Fibroblast of lung (primary cell): ENCODE measurements at places on chromosomes 12 and 14.

DNA sequence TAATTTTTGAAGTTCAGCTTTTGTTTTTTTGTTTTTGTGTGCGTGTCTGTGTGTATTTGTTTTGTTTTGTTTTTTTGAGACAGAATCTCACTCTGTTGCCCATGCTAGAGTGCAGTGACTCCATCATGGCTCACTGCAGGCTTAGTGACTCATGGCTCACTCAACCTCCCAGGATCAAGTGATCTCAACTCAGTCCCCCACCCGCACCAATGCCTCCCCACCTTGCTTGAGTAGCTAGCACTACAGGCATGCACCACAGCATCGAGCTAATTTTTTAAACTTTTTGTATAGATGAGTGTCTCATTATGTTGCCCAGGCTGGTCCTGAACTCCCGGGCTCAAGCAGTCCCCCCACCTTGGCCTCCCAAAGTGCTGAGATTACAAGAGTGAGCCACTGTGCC, 981.4 kb downstream of the BCL11B start:
- peak; percentile 35 for DNase-seq

DNA sequence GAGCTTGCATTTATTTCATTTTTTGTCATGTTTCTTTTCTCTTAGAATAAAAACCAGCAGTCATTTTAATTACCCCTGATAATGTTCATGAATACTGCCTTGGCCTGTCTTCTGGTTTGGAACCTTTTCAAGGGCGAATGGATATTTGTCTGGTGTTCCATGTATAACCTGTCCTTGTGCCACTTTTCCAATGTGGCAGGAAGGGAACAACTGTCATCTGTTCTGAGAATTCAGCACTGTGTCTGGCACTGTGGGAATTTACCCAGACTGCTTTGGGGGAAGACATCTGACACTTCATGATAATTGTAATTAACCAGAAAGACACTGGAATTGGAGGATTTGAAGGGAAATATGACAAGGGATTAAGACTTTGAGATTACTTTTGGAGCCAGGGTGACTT, 352.8 kb downstream of the APAF1 start:
- no peak for DNase-seq

DNA sequence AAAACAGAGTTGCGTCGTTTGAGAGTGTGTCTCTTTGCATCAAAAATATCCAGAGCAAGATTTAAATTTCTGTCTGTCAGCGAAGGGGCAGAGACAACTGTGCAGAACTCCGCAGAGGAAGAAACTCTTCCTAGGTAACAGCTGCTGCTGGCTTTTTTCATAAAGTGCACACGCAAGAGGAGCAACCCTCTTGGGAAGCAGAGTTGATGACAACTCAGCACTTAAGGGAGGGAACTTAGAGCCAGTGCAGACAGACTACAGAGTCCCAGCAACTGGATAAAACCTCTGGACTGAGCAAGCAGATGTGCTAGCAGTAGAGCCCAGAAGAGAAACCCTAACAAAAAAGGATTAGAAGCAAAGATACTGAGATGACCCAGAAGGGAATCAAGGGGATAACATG, 337.1 kb downstream of the PCNX1 start:
- no peak for DNase-seq

DNA sequence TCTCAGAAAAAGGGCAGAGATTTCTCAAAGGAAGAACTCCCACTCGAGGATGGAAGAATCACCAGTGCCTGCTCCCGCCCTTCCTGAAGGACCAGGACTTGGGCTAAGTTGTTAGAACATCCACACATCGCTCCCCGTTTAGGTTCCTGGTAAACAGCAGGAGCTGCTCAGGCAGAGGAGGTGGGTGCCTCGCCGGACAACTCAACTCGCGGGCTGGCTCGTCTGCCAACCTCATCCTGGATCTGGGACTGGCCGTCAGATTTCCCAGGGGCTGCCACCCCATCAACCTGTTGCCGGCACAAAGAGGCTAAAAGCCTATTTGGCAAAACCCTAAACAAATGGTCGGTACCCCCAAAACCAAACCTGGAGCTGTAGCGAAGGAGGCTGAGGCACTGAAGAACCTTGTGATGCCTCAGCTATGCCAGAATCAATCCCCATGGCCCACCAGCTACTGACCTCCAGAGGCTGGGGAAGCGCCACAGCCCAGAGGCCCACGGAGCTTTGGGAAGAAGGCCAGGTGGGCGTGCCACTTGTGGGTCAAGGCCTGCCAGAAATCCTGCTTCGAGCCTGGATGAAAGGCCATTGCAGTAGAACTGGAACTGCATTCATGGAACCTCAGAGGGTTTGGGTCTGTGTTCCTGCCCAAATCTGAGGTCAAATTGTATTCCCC, 42.9 kb downstream of the RIMBP2 start:
- no peak for DNase-seq

DNA sequence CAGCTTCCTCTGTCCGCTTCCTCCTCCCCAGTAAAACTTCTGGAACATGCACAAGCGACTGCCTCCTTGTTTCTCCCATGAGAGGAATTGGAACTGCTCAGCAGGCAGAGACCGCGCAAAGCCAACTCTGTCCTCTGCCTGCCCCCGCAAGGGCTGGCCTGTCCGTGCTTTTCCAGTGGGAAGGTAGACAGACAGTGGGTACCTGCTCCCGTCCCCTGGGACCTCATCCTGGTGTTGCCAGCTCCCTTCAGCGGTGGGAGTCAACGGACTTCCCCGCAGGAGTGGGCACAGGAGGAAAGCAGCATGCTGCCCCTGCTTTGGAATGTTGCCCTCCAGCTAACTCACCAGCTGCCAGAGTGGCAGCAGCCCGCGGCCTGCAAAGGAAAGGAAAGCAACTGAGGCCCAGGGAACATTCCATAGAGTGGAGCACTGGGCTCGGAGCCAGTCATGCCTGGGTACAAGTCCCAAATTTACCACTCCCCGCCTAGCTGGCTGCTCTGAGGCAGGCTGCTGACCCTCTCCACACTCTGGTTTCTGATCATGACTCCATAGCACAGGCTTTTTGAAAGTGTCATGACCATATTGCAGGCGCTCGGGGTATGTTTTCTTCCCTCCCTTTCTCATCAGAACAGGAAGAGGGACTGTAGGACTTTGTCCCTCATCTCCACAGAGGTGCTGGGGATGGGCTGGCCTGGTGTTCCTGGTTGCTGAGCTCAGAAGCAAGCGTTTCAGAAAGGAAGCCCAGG, 89.2 kb upstream of the CLMN start:
- DNase-seq = no peak

- peak; percentile 94 for DNase-seq
These were observed 64.2 kb downstream of the ERGIC2 start for GRCh38 chr12:29316752-29317151.

DNA sequence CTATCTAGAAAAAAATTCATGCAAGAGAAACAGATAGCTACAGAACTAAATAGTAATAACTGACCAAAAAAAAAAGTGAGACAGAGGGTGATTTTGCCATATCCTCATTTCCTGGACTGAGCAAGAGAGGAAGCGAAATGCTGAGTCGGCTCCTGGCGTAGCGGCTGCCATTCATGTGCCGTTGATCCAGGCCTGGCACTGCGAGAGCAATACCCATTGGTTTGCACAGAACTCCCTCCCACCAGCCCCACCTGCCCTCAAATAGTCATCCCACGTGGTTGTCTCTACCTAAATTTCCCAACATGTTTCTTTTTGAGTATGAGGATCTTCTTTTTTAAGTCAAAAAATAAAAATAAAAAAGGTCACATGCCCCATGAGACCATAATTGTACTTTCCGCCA, 9.4 kb upstream of the WNT5B start:
- no peak for DNase-seq

- no peak for DNase-seq
These were observed 98.5 kb upstream of the NEDD1 start for GRCh38 chr12:96808587-96808986.

- no peak for DNase-seq
These were observed 41.7 kb downstream of the TSPAN19 start for GRCh38 chr12:84994426-84994825.

GRCh38 chr14:76727901-76728300, 33.4 kb upstream of the VASH1 start:
- DNase-seq = no peak

DNA sequence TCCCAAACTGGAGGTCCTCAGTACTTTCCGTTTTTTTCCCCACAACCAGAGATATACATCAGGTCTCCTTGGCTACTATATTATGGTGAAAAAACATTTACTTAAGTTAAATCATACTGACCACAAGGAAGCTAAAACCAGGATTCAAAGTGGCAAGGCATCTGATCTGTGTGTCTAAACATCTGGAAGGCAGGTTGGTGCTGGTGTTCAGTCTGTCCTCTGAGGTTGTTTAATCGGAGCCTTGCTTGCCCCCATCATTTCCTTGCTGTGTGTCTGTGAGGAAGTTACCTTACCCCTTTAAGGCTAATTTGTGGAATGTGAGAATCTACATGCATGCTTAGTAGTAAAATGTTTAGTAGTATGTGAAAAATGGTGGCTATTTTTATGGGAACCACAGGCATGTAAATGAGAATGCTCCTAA, 75.6 kb downstream of the GALNT4 start:
- DNase-seq = peak; percentile 55

- no peak for DNase-seq
These were observed 12.5 kb downstream of the GPR68 start for GRCh38 chr14:91232052-91232451.

DNA sequence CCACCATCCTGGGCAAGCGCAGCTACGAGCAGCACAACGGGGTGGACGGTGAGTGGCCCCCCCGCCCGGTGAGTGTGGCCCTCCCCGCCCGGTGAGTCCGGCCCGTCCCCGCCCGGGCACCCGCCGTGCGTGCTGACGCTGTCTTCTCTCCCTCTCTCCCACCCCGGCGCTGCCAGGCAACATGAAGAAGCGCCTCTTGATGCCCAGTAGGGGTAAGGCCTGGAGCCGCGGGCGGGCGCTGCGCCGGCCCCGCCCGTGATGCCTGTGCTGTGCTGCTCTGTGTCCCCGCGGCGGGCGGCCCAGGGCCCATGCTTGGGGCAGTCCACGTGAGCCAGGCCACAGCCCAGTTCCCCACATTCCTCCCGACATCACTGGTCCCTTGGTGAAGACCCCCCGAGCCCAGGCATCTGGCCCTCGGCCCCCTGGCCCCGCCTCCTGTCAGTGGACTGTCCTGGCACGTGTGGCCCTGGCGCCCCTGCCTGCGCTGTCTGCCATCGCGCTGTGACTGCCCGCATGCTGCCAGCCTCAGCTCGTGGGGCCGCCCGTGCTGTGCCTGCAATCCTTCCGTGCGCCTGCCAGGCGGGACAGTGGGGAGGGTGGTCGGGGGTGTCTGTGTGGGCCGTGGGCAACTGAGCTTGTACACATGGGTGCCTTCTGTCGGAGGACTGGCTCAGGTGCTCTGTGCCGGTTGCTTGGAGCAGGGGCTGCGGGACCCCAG, 7.9 kb upstream of the CRIP2 start:
- DNase-seq = no peak

- DNase-seq = no peak
These were observed 373.5 kb upstream of the CLEC14A start for GRCh38 chr14:38629412-38629811.

GRCh38 chr12:93002293-93003054, 73.4 kb upstream of the EEA1 start:
- peak; percentile 69 for DNase-seq

DNA sequence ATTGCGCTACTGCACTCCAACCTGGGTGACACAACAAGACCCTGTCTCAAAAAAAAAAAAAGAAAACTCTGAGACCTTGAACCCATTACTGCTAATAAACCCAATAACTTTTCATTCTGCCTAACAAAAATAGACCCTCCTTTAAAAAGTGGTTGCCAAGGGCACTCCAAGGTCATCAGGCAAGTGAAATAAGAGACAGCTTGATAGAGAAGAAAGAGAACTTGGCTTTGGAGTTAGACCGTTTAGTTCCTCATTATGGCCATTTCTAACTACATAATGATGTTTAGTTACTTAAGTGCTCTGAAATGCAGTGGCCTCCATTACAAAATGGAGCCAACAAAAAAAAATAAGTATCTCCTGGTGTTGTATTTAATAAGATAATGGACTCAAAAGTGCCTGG, 55.9 kb downstream of the PHLDA1 start:
- DNase-seq = no peak

GRCh38 chr12:75754698-75755097, 243.3 kb upstream of the KRR1 start:
- DNase-seq = peak; percentile 60

DNA sequence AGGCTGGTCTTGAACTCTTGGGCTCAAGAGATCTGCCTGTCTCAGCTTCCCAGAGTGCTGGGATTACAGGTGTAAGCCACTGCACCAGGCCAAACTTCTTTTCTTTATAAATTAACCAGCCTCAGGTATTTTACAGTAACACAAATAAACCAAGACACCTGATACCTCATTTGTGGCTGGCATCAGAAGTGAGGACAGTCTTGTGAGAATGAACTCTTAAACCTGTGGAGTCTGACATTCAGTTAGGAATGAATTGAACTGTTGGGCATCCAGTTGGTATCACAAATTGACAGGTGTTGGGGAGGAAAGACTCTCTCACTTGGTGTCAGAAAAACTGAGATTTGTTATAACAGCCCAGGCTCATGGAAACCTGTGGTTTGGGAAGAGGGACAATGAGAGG, 120.5 kb downstream of the DENND5B start:
- DNase-seq = no peak

DNA sequence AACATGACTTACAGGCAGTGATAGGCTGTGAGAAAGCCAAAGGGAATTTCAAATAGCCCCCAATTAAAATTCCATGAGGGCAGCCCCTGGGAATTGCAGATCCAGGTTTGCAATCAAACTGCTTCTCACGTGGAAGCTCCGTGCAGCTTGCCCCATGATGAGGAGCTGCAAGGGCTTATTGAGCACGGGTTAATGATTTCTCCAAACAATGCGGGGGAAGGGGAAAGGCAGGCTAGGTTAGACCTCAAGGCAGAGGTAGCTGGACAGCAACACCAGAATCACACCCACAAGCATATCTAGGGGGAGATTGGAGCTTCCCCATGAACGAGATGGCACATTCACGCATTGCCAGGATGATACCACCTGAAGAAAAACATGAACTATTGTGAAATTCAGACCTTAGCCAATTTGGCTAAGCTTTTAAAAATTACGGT, 5.0 kb upstream of the DUSP6 start:
- DNase-seq = no peak

- DNase-seq = peak; percentile 26
These were observed 69.8 kb downstream of the RERG start for GRCh38 chr12:15151161-15152091.

GRCh38 chr12:12604740-12605139, 6.9 kb upstream of the CREBL2 start:
- no peak for DNase-seq

GRCh38 chr14:87615047-87615446, 377.9 kb downstream of the GALC start:
- no peak for DNase-seq

GRCh38 chr14:75514673-75515628, 7.3 kb upstream of the BATF start:
- peak; percentile 41 for DNase-seq

GRCh38 chr14:58816416-58817115, 178.8 kb downstream of the DACT1 start:
- DNase-seq = no peak
